ENCODE measurements at places on chromosomes 6 and 20.

DNA sequence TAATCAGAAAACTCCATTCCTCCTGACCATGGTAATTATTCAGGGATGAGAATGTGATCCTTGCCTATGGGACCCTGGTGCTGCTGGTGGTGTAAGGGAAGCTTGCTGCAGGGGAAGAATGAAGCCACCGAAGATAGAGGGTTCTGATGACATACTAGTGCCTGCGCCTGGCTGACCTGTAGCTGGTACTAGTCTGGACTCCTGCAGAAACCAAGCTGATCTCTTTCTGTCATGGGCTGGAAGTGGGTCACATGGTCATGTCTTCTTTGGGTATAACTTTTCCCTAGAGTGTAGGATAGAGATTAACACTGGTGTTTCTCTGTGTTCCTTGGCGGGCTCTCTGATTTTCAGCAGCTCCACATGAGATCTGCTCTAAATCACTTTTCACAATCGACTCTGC is 8.6 kb upstream of the SLC4A11 start:
- DNase-seq = no peak

DNA sequence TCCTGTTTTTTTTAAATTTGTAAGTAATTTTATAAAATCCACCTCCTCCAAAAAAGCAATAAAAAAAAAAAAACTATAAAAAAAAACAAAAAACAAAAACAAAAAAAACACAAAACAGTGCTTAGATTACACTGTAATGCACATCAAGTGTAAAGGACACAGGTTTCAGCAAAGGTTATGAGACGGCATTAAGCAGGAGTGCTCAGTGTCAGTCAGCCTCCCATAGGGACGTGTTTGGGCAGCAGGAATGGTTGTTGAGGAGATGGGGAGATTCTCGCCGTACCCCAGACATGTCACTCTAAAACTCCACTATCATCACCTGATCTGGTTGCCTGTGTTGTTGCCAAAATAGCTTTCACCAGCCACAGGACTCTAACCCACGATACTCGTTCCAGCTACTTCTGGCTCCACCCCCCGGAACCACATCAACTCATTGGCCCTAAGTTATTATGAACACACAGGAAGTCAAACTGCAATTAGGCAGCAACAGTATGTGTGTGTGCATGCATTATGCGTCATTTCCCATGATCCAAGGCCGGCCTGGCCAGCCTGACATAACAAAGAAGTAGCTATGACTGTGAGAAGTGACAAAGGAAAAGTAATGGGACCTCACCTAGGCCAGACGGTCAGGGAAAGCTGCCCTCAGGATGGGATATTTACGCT is 28.7 kb downstream of the ECT2L start:
- no peak for DNase-seq

- no peak for DNase-seq
Measured at GRCh38 chr20:22402550-22402949, 181.8 kb downstream of the FOXA2 start.

GRCh38 chr6:16621002-16621401 is 140.3 kb downstream of the ATXN1 start:
- no peak for DNase-seq

DNA sequence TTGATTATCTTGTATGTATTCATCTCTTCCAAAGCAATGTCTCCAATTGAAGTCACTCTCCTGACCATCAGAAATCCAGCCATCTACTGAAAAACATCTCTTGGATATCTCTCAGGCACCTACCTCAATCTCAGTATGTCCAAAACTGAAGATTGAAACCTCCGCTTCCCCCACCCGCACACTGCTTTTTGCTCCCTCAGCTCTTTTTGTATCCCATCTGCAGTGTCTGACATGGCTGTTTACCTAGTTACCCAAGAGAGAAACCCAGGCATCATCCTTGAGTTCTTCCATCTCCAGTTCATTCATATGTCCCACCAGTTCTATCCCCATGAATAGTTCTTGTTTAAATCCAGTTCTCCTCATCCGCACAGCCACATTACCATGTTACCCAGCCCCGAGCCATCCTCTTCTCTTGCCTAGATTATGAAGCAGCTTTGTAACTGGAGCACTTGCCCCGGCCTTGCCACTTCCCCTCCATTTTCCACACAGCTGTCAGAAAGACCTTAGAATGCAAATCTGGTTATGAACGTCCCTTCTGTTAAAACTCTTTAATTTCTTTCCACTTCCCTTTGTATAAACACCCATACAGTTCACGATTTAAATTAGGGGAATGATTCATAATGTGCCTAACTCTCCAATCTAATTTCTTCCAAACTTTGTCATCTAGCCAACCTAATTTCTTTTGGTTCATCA is 40.5 kb upstream of the GCLC start:
- DNase-seq = no peak

- no peak for DNase-seq
Measured at GRCh38 chr6:169200893-169201514, 52.6 kb downstream of the THBS2 start.

DNA sequence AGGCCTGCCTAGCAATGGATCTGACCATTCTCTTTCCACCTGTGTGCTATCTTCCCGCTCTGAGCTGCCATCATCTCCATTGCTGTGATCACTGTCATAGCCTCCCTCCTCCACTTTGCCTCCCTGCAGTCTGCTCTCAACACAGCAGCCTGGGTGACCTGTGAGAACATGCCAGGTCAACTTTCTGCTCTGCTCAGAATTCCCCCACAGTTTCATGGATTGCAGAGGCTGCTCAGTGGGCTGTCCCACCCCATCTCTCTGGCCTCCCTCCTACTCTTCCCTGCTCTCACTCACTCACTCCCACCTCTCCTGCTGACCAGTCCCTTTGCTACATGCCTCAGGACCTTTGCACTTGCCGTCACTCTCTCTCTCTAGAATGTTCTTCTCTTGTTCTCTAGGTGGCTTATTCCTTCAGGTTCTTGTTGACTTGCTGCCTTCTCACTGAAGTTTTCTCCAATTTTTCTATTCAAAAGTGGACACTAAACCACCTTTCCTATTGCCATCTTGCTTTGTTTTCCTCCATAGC is 159.9 kb downstream of the CD83 start:
- DNase-seq = no peak

DNA sequence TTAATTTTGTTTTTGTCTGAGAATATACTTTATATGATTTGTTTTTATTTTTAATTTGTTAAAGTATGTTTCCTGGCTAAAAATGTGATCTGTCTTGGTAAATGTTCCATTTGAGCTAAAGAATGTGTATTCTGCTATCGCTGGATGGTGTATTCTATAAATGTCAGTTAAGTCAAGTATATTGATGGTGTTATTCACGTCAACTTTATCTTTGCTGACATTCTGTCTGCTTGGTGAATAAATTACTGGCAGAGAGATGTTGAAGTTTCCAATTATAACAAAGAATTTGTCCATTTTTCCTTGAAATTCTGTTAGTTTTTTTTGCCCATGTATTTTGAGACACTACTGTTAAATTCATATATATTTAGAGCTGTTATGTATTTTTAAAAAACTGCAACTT is 1131.8 kb upstream of the GJE1 start:
- DNase-seq = no peak

- DNase-seq = no peak
Measured at GRCh38 chr6:144231721-144232120, 53.4 kb upstream of the UTRN start.

DNA sequence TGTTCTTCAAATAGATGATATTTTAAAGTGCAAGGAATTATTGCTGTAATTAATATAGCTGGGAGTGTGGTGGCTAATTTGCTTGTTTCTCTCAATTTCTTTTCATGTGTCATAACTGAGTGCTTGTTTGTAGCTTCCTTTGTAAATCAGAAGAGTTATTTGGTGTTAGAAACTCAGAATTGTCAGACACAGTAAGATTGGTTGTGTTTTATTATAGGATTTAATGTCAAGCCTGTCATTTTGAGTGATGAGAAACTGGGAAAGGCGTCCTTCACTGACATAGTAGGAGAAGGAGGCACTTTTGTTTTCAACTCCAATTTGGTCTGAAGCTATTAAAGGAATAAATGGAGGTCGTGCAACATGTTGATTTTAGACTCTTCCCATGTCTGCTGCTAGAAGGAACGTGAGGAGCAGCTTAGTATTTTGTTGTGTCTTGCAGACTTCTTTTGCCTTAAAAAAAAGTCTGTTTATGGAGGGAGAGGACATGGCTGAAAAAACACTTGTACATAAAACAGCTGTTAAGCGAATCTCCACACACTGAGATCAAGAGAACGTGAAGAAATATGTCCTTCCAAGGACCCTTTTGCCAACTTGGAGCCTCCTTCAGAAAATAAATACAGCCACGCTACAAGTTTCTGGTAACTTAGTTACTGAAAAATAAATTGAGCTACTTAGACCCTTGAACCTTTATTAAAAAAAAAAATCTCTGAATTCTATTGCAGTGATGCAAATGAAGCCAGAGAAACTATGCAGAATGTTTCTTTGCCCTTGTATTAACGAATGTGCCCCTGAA is 59.5 kb downstream of the BMP6 start:
- DNase-seq = no peak

DNA sequence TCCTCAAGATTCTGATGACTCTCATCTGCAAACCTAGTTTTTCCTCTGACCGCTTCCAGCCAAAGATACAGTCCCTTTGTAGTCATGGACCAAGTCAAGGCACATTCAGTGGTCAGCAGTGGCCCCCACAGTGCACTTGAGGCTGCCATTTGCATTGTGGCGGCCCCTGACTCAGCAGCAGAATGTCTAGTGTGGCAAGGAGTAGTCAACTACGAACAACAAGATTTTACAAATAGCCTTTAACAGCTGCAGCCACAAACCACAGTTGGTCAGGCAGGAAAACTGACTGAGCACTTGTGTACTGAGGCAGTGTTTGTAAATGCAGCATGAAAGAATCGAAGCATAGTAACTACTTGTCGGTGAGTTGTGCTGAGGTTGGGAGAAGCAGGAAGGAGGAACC is 49.6 kb downstream of the SLC2A12 start:
- DNase-seq = no peak

DNA sequence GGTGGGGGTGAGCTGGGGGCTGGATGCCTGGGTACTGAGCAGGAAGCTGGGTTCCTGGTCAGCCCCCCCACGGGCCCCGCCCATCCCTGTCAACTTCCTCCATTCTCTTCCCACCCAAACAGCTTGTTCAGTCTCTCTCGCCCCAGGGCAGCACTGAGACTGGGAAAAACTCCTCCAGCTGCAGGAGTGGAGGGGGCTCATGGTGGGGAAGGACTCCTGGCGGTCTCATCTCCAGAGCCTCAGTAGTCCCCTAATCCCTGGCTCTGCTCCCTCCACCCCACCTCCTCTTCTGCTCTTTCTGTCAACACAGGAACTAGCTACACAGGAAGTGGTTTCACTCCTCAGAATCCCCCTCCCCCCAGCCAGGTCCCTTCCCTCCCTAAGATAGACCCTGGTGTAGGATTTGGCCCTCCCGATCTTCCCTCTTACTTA is at the start of gene GPSM3:
TSS of gene GPSM3 (minus strand) at position 36 of the 432 bp plus-strand sequence. CDS start 130 bp downstream, outside the sequence.
- DNase-seq = no peak

DNA sequence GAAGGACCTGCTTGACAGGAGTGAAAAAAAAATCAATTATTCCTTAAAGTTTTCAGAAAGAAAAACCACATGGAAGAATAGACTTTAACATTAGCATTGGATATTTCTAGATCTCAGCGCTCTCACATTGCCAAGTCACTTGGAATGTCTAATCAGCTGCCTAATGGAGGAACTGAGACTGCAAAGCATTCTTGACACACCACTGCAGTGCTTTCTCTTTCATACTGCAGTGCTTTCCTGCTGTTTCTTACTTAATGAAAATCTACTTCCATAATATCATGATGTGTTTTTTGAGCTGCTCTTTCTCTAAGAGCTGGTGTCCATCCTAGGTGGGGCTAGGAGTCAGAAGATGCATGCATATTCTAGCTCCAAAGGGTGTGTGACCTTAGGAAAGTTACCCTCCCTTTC is 20.4 kb upstream of the MCM3 start:
- no peak for DNase-seq
